ENCODE measurements at places on chromosomes 6 and 20.

- no peak for DNase-seq
Measured at GRCh38 chr6:152356662-152357061, 280.5 kb downstream of the SYNE1 start.

GRCh38 chr20:17688965-17689364, 6.9 kb upstream of the RRBP1 start:
- DNase-seq, result no peak

GRCh38 chr6:34934516-34934915, 45.5 kb downstream of the ANKS1A start:
- DNase-seq, result no peak

DNA sequence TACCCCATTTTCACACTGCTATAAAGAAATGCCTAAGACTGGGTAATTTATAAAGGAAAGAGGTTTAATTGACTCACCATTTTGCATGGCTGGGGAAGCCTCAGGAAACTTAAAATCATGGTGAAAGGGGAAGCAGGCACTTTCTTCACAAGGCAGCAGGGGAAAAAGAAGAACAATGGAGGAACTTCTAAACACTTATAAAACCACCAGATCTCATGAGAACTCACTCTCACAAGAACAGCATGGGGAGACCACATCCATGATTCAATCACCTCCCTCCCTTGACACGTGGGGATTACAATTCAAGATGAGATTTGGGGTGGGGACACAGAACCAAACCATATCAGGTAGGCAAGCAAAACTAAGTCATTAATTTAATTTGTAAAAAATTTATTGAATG, 343.2 kb downstream of the FRK start:
- no peak for DNase-seq

DNA sequence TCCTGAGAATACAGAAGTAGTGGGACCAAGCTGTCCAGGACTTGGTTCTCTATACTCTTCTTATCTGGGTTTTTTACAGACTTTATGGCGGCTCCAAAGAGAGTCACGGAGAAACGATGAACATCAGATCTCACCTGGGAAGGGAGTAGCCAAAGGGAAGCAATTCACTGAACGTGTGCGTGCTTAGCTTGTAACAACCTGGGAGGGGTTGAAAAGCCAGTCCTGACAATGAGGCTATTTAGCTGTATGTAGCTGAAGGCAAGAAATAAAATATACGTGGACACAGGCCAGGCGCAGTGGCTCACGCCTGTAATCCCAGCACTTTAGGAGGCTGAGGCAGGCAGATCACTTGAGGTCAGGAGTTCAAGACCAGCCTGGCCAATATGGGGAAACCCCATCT, 18.2 kb upstream of the RBL1 start:
- DNase-seq, result no peak

- no peak for DNase-seq
Measured at GRCh38 chr6:134093007-134093573, 40.7 kb upstream of the SLC2A12 start.

- no peak for DNase-seq
Measured at GRCh38 chr20:17611290-17611539, 41.3 kb downstream of the DSTN start.

GRCh38 chr6:154373971-154374370, 17.4 kb upstream of the IPCEF1 start:
- DNase-seq, result no peak

GRCh38 chr6:35190306-35190705, 23.4 kb upstream of the SCUBE3 start:
- no peak for DNase-seq

GRCh38 chr6:105321207-105321606, 81.7 kb downstream of the PREP start:
- DNase-seq, result no peak
